HuH-7.5 (cell line): ENCODE measurements at places on chromosomes 6 and 20.

- no peak for DNase-seq
Observed at GRCh38 chr6:20564269-20564668, 30.0 kb downstream of the CDKAL1 start.

GRCh38 chr6:117205876-117206275, 59.5 kb upstream of the VGLL2 start:
- DNase-seq = no peak

- no peak for DNase-seq
Observed at GRCh38 chr6:147826698-147827097, 318.2 kb downstream of the SAMD5 start.

DNA sequence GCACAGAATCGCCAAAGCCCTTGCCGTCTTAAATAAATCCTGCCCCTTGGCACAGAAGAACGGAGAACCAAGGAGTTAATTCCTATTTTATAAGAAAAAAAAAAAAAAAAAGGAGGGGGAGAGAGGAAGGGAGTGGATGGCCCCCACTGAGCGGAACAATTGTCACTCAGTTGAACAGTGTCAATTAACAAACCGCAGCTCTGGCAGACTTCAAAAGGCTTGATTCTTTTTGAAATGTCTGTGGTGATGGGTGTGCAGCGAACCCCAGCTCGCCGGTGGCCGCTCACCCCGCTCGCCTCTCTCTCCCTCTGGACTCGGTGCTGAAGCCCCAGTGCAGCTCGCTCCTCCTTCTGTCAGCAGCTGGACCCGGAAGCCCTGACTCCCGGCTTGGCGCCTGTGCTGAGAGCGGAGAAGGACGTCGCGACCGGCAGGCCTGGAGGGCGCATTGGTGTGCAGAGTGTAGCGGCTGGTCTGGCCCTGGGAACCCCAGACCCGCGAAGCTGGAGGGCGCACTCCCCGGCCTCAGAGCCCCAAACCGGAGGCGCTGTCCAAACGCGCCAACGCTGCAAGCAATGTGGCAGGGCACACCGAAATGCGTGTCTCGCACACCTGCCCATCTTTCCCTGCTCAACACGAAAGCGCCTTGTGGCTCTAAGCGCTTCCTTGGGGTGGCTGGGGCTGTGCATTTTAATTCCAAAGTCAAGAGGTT, 3.4 kb downstream of the LINC00237 start:
- DNase-seq = no peak

DNA sequence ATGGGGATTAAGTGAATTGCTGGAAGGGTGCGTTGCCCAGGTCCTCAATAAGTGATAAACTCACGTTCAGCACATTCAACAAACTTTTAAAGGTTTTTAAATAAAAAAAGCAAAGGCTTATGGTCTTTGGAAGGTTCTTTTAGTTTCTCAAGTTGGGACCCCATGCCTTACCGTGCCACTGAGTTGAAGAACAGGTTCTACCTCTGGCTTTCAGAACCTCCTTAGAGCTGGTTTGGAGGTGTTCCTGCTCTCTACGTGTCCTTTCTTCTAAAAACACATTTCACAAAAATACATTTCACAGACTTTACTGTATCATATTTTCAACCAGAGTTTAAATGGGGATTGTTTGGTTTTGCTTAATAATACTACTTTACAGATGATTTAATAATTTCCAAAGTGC, 29.0 kb downstream of the ARID1B start:
- DNase-seq = no peak

- no peak for DNase-seq
Observed at GRCh38 chr6:12791371-12791770, 74.8 kb downstream of the PHACTR1 start.

GRCh38 chr6:46888031-46888430, 33.7 kb downstream of the ADGRF5 start:
- no peak for DNase-seq

- no peak for DNase-seq
Observed at GRCh38 chr20:56428881-56429280, 16.8 kb downstream of the CASS4 start.

- DNase-seq = peak; percentile 22
Observed at GRCh38 chr20:63974402-63975200, 4.8 kb downstream of the SAMD10 start.

GRCh38 chr6:16752206-16752866, 8.9 kb downstream of the ATXN1 start:
- DNase-seq = no peak

GRCh38 chr6:6529275-6529674, 59.2 kb upstream of the LY86 start:
- DNase-seq = no peak

- no peak for DNase-seq
Observed at GRCh38 chr6:47209632-47210031, 100.1 kb downstream of the TNFRSF21 start.

DNA sequence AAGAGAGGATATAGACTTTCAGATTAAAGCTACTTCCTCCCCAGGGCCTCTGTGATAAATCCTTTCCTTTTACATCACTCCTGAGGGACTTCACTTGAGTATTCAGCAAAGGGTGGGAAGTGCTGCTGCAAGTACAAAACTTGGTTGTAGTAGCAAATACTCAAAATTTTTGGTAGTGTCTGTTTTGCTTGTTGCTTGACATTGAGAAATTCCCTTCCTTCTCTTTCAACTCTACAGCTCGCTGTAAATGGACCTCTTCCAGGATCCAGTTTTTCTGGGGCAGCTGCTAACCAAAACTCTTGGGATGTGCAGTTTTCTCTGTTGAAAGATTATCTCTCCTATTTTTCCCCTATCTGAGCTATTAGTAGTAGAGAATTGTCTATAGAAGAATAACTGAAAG, 472.0 kb downstream of the CD109 start:
- DNase-seq = no peak

DNA sequence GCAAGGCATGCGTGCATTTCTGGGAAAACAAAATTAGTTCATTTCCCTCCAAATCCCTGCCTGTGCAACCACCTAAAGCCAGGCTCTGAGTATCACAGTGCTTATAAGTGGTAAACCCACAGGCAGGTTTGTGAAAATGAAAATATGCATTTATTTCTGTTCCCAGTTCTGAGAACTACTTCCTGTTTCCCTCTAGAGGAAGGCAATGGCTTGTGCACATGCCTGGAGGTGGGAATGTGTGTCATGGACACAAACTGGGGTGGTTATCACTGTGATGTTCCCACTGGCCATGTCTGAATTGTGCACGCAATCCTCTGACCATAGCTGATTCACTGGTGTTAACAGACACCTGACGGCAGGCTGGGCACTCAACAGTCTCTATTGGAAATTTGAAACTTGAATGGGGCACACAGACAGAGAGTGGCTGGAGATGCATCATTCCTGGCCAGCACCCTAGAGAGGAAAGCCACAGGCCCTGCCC, 26.3 kb downstream of the FAM110A start:
- DNase-seq = no peak

DNA sequence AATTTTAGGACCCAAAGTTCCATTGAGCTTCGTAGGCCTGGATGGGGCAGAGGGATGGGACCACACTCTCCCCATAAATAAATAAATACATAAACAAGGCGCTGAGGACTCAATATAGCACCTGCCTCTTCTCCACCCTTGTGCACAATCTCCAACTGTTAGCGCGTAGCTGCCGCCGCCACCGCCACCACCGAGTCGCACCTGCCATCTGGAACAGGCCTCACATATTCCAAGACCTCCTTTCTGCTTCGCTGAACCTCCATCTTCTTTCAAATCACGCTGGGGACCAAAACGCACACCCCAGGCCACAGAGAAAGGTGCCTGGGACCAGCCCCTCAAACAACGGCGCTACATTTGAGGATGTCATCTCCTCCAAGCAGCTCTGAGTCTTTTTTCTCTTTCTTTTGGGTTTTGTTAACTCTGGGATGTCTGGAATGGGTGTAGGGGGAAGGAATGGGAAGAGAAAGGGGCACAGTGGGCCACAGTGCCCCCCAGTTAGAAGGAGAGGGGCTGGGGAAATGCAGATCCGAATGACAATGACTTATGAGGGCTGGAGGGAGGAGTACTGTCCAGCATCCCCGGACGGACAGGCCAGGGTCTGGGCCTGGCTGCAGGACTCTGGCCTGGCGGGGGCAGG, 49.7 kb downstream of the NOL4L start:
- no peak for DNase-seq

DNA sequence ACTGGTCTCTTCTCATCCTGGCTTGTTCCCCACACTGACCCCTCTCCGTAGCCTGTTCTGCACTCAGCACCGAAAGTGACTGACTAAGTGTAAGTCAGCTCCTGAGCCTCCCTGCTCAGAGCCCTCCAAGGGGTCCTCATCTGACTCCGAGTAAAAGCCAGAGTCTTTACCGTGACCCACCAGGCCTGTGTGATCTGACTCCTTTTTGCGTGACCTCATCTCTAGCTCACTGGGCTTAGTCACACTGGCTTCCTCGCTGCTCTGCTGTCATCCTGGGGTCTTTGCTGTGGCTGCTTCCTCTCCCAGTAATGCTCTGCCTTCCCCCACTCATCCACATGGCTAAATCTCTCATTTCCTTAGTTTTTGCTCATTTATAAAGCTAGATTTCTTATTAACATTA, 116.6 kb downstream of the PLCB4 start:
- DNase-seq = no peak

GRCh38 chr6:40537446-40537845, 49.7 kb downstream of the LRFN2 start:
- DNase-seq = no peak

- no peak for DNase-seq
Observed at GRCh38 chr6:83517500-83517899, 5.2 kb downstream of the PRSS35 start.

DNA sequence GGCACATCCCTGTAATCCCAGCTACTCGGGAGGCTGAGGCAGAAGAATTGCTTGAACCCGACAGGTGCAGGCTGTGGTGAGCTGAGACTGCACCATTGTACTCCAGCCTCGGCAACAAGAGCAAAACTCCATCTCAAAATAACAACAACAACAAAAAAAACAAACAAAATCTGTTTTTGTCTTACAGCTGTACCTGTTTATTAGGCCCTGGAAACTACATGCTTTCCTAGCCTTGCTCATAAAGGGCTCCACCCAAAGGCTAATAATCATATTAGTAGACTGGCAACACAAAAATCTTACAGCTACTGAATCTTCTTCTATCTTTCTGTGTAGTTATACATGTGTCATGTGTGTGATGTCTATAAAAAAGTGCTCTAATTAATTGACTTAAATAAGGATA, 503.9 kb upstream of the EYS start:
- no peak for DNase-seq

DNA sequence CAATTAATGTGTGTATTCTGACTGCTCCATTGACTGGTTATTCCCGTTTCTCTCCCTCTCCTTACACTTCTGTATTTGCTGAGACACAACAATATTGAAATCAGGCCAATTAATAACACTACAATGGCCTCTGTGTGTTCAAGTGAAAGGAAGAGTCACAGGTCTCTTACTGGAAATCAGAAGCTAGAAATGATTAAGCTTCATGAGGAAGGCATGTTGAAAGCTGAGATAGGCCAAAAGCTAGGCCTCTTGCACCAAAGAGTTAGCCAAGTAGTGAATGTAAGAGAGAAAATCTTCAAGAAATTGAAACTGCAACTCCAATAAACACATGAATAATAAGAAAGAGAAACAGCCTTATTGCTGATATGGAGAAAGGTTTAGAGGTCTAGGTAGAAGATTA, 489.5 kb upstream of the CITED2 start:
- DNase-seq = no peak

DNA sequence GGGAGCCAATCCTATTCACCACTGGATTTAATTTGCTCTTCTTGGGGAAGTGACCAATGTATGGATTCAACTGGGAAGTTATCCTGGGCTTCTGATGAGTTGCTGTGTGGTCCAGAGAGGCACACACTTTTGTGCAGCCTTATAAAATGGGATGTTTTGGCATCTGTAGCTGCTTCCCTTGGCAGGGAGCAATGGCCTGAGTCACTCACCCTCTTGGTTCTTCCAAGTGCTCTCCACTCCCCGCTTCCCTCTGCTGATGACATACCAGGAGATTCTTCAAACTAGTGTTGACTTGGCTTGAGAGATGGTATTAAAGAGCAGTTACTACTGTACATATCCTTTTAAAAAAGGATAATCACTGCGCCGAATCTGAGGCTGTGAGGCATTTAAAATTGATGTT, 105.8 kb downstream of the JARID2 start:
- no peak for DNase-seq

DNA sequence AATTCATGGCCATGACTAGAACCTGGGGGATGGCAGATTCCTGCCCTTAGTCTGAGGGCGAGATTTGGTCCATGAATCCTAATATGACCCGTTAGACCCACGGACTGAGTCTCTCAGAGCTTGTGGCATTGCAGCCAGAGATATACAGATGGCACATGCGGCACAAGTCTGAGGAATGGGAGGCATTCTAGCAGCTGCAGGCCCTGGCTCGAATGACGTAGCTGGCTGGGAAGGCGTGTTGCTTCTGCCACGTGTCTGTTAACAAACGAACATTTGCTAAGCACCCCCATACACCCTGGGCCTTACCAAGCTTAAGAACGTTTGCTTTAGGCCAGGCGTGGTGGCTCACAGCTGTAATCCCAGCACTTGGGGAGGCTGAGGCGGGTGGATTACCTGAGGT, 68.0 kb downstream of the CD164 start:
- DNase-seq = no peak

- no peak for DNase-seq
Observed at GRCh38 chr6:136963259-136963658, 41.2 kb downstream of the SLC35D3 start.

- DNase-seq = no peak
Observed at GRCh38 chr6:136728033-136728939, 64.0 kb downstream of the MAP3K5 start.

DNA sequence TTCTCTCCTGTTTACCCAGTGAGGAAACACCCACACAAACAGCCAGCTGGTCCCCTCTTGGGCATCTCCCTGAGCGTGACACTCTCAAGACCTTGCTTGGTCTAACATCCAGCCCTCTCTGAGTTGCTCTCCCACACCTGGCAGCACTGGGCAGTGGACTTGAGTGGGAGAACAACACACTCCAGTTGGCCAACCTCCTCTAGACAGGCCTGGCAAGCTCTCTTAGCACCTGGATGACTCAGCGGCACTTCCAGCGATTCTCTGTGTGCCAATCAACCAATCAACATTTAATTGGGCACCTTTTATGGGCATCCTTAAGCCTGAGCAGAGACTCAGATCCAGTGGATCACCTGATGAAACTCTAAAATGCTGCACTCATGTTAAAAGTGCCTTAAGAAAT, 76.6 kb upstream of the QKI start:
- DNase-seq = no peak

DNA sequence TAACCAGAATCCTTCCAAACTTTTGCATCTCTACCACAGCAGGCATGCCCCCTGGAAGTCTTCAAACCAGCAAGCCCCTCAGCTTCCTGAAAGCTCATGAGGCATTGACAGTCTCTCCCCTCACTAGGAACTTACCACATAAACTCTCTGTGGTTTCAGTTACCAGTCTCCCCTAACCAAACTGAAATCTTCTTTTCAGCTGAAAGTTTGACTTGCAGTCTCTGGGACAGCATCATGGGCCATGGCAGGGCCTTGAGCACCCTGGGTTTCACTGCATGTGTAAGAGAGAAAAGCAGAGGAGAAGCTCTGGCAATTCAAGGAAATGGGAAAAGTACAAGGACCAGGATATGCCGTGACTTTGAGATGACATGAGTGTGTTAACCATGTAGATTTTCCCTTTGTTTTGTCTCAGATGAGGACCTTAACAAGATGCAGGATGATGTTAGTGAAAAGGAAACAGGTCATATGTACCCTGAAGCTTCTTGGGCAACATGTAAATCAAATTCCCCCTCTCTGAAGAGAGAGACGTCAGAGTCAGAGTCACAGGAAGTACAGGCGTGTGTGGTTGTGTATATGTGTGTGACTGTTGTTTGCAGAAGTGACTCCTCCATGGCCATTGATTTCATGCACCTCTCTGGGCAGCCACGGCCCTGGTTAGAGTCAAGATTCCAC, 106.3 kb downstream of the TNFRSF21 start:
- no peak for DNase-seq
